ENCODE measurements at places on chromosomes 13 and 19. TPM values are rescaled to one million over a fixed set of nuclear protein-coding genes. Genes with fewer than 3 reads are reported as not detected.

Gene SULT2A1
- total RNA-seq: not detected

Gene CNN2
- total RNA-seq: 193 TPM

- no peaks in the 10 kb centered on the region for H3K36me3 ChIP-seq
- H3K4me3 ChIP-seq: no peak overlapping the region
- DNase-seq: no peak
- no peak overlapping the region for H3K27ac ChIP-seq
- no peaks in the 10 kb centered on the region for H3K27me3 ChIP-seq
Measured at GRCh38 chr13:48477191-48477855, 55.6 kb downstream of the RCBTB2 start.

DNA sequence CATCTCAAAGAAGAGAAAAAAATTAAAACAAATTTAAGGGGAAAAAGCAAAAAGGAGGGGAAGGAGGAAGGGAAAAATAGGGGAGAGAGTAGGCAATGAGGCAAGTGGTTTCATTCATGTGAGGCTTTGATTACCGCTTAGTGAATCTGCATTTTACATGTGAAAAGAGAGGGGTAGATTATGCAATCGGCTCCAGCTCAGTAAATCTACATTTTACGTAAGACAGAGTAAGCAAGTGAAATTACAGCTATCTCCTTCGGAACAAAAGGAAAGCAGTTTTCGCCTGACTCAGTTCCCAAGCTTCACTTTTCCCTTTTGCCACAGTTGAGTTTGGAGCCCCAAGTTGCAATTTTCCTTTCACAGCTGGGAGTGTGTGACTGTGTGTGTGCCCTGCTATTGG is 16.0 kb upstream of the OLFM2 start:
- no peaks in the 10 kb centered on the region for H3K4me1 ChIP-seq
- DNase-seq: no peak
- H3K4me3 ChIP-seq: no peak overlapping the region
- H3K36me3 ChIP-seq: no peaks in the 10 kb centered on the region

DNA sequence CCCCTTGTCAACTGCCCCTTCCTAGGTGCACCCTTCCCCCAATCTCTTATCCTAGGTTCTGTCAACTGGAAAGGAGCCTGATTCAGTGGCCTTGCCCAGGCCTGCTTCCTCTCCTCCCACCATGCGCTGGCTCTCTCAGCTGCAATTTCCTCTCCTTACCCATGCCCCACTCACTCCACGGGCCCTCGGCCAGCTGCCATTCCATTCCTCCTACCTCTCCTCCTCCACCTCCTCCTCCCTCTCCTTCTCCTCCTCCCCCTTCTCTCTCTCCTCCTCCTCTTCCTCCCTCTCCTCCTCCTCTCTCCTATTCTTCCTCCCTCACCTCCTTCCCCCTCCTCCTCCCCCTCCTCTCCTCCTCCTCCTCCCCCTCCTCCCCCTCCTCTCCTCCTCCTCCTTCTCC is 9.6 kb upstream of the TIMM44 start:
- no peak overlapping the region for H3K4me3 ChIP-seq
- no peak overlapping the region for H3K27ac ChIP-seq
- H3K4me1 ChIP-seq: no peaks in the 10 kb centered on the region
- H3K36me3 ChIP-seq: no peaks in the 10 kb centered on the region
- DNase-seq: no peak
- no peaks in the 10 kb centered on the region for H3K27me3 ChIP-seq

Gene ZNF682
- total RNA-seq: 2.3 TPM

- H3K36me3 ChIP-seq: no peaks in the 10 kb centered on the region
- H3K27ac ChIP-seq: peak overlapping the region; percentile 73
- no peaks in the 10 kb centered on the region for H3K27me3 ChIP-seq
Measured at GRCh38 chr13:109243311-109243951, 543.0 kb downstream of the IRS2 start.

- no peak overlapping the region for H3K4me3 ChIP-seq
- H3K36me3 ChIP-seq: no peaks in the 10 kb centered on the region
- no peaks in the 10 kb centered on the region for H3K4me1 ChIP-seq
- no peak overlapping the region for H3K27ac ChIP-seq
- no peak for DNase-seq
Measured at GRCh38 chr13:78742659-78743058, 83.7 kb upstream of the OBI1 start.

- H3K4me1 ChIP-seq: no peaks in the 10 kb centered on the region
- H3K27ac ChIP-seq: no peak overlapping the region
- H3K27me3 ChIP-seq: no peaks in the 10 kb centered on the region
- no peak for DNase-seq
- H3K4me3 ChIP-seq: no peak overlapping the region
- no peaks in the 10 kb centered on the region for H3K36me3 ChIP-seq
Measured at GRCh38 chr19:41545547-41545946, 30.4 kb upstream of the CEACAM21 start.

Gene PRODH2
- not detected for total RNA-seq

Gene SKA3
- not detected for total RNA-seq

DNA sequence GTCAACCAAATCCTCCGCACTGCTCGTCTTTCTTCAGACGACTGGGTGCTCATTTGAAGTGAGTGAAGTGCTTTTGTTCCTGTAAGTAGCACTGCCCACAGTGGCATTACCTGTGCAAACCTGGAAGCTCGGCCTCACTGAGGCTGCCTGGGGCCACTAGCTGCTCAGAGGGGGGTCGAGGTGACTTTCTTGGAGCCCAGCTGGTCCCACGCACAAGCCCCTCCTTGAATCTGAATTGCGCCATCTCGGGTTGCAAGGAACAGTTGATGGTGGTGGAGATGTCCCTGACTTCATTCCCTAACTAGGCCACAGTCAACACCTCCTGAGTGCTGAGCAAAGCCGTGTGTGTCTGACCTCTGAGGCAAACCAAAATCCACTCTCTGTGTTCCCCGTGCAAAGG is 79.3 kb upstream of the GPR183 start:
- no peak for DNase-seq
- no peak overlapping the region for H3K27ac ChIP-seq
- no peaks in the 10 kb centered on the region for H3K36me3 ChIP-seq
- no peak overlapping the region for H3K4me3 ChIP-seq
